Activated T-helper 1 cell treated with anti-CD3 and anti-CD28 coated beads, Interleukin-12 subunit alpha, Interleukin-12 subunit beta, Interleukin-2, Interleukin-4 antibody, amounts not matched to agents 30 ng/mL and 10 ng/mL and 1 ng/mL, durations not matched to agents 14 hours and 24 hours and 36 hours (primary cell): ENCODE measurements at places on chromosomes 16 and 17. TPM values are rescaled to one million over a fixed set of nuclear protein-coding genes. Genes with fewer than 3 reads are reported as not detected.

Gene MYH2
- not detected in 2 replicates for total RNA-seq

Gene RHBDL3
- total RNA-seq, result 0.10 and 0.26 TPM in 2 replicates

Gene CDH1
- 0.64 and 2.2 TPM in 2 replicates for total RNA-seq

Gene STXBP4
- total RNA-seq, result 5.1 and 7.3 TPM in 2 replicates

Gene PROCA1
- total RNA-seq, result 4.4 and 5.2 TPM in 2 replicates
